ENCODE measurements at places on chromosomes 16 and 17. TPM values are rescaled to one million over a fixed set of nuclear protein-coding genes. Genes with fewer than 3 reads are reported as not detected.

The CLEC18A gene
- total RNA-seq, result 0.91 TPM

The PRSS22 gene
- not detected for total RNA-seq

The KRT36 gene
- total RNA-seq, result not detected

GRCh38 chr17:1158879-1159278, 20.9 kb downstream of the ABR start:
- no peak overlapping the region for H3K4me3 ChIP-seq
- no peaks in the 10 kb centered on the region for H3K36me3 ChIP-seq
- H3K27ac ChIP-seq, result no peak overlapping the region
- no peaks in the 10 kb centered on the region for H3K27me3 ChIP-seq

DNA sequence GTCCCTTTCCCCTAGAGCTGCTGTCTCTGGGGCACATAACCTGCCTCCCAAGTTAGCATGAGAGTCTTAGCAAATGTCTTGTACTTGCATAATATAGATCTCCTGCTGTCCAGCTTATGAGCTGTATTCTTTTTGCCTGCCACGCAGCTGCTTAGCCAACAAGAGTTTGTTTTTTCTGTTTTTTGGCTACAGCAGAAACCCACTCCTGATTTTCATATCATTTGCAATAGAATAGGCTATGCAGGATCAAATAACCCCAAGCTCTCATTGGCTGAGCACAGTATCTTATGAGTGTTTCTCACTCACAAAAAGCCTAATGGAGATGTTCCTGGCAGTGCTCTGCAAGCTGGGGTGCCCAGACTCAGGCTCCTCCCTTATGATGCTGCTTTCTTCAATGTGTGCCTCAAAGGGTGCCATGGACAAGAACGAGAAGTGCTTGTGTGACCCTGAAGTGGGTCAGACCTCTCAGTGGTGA, 23.1 kb downstream of the B9D1 start:
- H3K36me3 ChIP-seq, result no peaks in the 10 kb centered on the region
- H3K4me3 ChIP-seq, result no peak overlapping the region
- DNase-seq, result no peak

Measured in activated naive CD8-positive, alpha-beta T cell treated with anti-CD3 and anti-CD28 coated beads, Interleukin-2, amount 10 ng/mL, durations not matched to agents 7 days and 5 days (primary cell).